Activated T-cell treated with anti-CD3 and anti-CD28 coated beads, Interleukin-2, amount 50 U/mL, for 72 hours (primary cell): ENCODE measurements at places on chromosomes 2 and 18. TPM values are rescaled to one million over a fixed set of nuclear protein-coding genes. Genes with fewer than 3 reads are reported as not detected.

- DNase-seq: no peak
These were observed 53.8 kb downstream of the AQP12A start for GRCh38 chr2:240745456-240745855.

DNA sequence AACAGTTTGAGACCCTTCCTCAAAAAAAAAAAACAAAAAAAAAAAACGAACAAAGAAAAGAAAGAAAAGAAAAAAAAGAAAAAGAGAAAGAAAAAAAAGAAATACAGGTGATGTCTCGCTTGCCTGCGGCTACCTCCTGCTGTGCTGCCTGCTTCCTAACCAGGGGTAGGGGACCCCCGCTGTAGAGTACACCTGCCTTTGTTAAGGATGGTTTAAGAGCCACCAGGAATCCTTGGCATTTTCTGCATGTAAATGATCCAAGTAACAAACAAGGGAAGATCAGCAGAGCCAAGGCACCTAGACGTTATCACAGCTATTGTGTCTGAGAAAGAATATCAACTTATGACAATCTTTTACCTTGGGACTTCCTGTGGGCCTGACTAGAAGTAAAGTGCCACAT lies 856.8 kb upstream of the GCFC2 start:
- no peak for DNase-seq

- no peak for DNase-seq
These were observed 10.1 kb upstream of the NEU4 start for GRCh38 chr2:241798631-241799521.

DNA sequence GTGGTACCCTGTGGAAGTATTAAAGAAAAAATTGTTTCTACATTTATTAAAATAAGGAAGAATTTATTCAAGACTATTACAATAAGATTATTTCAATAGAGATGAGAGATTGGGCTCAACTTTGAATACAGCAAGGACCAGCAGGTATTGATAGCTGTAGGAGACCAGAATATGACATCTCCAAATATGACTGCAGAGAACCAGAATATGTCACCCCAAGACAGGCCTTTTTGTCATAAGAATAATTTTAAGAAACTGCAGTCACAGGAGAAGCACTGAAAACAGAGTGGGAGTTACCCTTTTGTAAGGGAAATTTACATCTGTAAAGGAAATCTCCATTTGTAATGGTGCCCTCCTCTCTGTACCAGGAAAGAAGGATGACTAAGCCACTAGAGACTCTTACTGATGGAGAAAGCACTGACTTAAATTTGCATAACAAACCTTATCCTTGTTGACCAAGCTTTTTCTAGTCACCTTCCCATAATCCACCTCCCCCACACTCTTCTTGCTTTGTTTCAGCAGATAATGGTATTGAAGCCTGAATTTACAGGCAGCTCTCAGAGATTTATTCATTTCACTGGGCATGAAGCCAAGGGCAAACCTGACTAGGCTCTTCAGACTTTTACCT lies 145.1 kb upstream of the RMP24 start:
- peak; percentile 6 for DNase-seq

The PROC gene
- total RNA-seq: not detected

The CEP68 gene
- 6.1 TPM for total RNA-seq

DNA sequence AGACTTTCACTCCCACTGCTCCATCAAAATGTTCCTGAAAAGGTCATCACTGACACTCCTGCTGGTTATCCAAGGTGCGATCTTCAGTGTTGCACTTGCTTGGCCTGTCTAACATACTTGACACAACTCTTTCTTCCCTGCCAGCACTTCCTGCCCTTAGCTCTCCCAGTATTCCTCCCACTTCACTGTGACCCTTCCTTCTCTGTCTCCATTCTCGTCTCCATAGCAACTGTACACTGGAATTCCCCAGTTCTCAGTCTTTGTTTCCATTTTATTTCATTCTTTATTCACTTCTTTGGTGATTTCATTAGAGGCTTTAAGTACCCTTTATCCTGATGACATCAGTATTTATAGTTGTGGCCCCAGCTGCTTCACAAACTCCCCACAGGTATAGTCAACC lies 333.0 kb downstream of the IRS1 start:
- no peak for DNase-seq

The ICOS gene
- total RNA-seq: 145 TPM

The DSEL gene
- 0.14 TPM for total RNA-seq

GRCh38 chr2:48600204-48600813 lies 17.3 kb upstream of the GTF2A1L start:
- no peak for DNase-seq

GRCh38 chr2:5914811-5915611 lies 222.8 kb downstream of the SOX11 start:
- no peak for DNase-seq

The G6PC2 gene
- not detected for total RNA-seq

The FBXO48 gene
- total RNA-seq: 3.7 TPM

The BOLL gene
- 0.10 TPM for total RNA-seq

The CIB4 gene
- total RNA-seq: not detected

The STEAP3 gene
- not detected for total RNA-seq

DNA sequence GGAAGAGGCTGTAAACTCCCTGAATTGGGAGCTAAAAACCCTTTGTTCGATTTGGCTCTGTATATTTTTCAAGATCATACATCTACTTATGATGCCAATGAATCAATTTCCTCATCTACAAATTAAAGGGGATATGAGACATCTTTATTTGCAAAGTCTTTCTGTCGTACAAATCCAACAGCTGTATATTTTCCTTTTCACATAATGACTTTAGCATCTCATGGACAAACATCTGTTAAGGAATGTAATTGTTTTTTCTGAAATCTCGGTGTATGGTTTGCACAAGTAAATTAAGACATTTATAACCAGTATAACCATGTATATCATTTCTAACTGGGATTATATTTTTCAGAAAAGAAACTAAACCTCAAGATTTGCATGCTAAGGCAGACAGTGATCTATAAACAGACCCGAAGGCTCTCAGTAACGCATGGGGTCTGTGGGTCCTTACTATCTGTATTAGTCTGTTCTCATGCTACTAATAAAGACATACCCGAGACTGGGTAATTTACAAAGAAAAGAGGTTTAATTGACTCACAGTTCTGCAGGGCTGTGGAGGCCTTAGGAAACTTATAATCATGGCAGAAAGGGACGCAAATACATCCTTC lies 130.8 kb downstream of the SLC8A1 start:
- no peak for DNase-seq

- DNase-seq: no peak
These were observed 82.4 kb downstream of the BCL2 start for GRCh38 chr18:63236921-63237846.

GRCh38 chr2:28271231-28271918 lies 121.3 kb upstream of the FOSL2 start:
- DNase-seq: no peak

DNA sequence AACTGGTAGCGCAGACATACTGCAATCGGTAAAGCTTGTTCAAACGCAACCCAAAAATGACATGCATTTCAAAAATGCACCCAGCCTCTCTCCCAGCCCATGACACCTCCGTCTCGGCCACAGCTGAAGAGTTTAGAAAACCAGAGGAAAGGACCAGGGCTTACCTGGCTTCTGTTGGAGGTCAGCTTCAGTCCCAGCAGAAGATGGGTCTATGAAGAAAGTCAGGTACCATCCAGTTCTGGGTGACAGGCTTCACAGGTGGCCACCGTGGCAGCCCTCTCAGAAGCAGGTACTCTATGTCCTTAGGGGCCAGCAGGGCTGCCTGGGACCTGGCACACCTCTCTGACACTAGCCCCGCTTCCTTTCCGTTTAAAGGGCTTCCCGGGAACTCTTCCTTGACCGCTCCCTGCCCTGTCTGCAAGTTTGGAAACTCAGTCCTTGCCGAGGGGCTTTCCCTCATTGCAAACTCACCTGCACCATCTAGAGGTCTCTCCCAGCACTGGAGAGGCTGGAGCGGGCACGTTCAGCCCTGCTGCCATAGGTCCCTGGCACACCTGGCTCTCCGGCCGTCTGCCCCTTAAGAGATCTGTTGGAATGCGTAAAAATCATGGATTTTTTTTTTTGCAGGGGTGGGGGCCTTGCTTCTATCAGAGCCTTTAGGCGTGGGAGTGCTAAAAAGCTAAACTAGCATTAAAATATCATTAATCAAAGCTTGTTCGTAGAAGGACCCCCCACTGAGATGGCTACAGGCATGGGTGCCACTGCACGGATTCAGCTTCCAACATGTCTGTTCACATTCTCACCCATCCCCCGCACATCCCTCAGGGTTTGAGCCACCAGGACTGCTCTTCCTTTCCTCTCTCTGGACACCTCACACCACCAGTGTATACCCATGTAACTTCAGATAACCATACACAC lies at the start of gene EDAR:
EDAR (minus strand) TSS at position 425 of the 918 bp plus-strand sequence. CDS start 58,206 bp downstream, outside the sequence.
- DNase-seq: peak; percentile 47

DNA sequence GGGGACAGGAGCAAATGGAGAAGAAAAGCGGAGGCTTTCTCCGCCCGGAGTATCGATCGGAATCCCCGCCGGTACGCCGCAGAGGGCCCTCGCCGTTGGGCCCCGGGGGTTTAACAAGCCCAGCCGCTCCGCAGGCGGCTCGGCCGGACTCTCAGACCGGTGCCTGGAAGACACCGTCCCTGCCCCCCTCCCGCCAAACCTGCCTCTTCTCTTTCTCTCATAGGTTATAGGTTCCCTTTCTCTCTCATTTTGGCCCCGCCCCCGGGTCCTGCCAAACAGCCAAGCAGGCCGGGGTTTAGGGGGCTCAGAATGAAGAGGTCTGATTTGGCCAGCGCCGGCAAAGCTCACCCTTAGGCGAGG lies 4.4 kb downstream of the ONECUT2 start:
- no peak for DNase-seq
